BJ (cell line): ENCODE measurements at places on chromosomes 7 and 10. TPM values are rescaled to one million over a fixed set of nuclear protein-coding genes. Genes with fewer than 3 reads are reported as not detected.

CYP2C19 gene
- polyA plus RNA-seq: not detected in 2 replicates

AHR gene
- polyA plus RNA-seq: 5.9 and 13.1 TPM in 2 replicates

PLA2G12B gene
- polyA plus RNA-seq: not detected in 2 replicates

OR2A12 gene
- not detected in 2 replicates for polyA plus RNA-seq

NKX1-2 gene
- polyA plus RNA-seq: not detected in 2 replicates
